ENCODE measurements at places on chromosomes 7 and 10.

- DNase-seq, result no peak
Observed at GRCh38 chr7:73304071-73304470, 4.6 kb downstream of the NSUN5 start.

GRCh38 chr10:102281102-102281487, 35.8 kb downstream of the GBF1 start:
- DNase-seq, result no peak

GRCh38 chr10:101217450-101218281, 11.6 kb downstream of the LBX1 start:
- DNase-seq, result no peak

DNA sequence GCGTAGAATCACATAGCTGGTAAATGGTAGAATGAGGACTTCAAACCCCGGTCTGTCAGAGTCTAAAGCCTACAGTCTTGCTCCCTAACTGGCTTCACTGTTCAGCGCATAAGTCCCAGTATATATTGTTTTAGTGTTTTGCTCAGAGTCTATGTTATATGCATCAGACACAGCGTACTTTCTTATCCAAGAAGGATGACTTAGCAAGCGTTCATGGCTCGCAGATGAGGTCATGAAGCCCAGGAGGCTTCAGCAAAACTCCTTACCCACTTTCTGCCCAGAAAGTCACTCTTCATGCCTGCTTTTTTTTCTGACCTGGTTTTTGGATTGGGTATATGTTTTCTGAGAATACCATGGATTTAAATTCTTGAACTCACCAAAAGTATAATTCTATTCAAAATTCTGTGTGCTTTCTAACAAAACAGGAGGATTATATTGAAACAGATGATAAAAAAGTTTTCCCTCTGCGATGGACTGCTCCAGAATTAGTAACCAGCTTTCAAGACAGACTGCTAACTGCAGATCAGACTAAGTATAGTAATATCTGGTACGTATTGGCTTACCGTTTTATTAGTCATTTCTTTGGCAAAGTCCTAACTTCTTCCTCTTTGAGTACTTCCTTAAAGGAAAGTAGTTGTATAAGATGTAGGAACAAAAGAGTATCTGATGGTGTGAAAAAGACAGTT, 24.6 kb upstream of the BHLHA15 start:
- DNase-seq, result no peak

- no peak for DNase-seq
Observed at GRCh38 chr7:16091701-16092310, 329.5 kb downstream of the CRPPA start.

- no peak for DNase-seq
Observed at GRCh38 chr7:29063236-29063635, 83.1 kb downstream of the CPVL start.

GRCh38 chr7:25669961-25670841, 441.9 kb upstream of the NPVF start:
- DNase-seq, result no peak

DNA sequence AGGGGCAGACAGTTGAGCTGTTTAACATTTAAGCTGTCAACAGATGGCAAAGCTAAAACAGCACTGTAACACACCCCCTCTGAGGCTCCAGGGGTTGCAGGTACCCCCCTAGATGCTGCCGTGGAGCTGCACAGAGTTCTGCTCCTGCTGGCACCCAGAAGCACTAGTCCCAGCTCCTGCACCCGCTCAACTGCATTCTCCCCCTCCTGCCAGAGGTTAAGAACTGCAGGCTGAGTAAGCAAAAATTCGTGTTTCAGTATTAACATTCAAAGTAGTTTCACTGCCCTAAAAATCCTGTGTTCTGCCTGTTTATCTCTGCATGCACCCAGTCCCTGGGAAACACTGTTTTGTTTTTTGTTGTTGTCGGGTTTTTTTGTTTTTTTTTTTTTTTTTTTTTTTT, 790.8 kb upstream of the KCND2 start:
- DNase-seq, result no peak

DNA sequence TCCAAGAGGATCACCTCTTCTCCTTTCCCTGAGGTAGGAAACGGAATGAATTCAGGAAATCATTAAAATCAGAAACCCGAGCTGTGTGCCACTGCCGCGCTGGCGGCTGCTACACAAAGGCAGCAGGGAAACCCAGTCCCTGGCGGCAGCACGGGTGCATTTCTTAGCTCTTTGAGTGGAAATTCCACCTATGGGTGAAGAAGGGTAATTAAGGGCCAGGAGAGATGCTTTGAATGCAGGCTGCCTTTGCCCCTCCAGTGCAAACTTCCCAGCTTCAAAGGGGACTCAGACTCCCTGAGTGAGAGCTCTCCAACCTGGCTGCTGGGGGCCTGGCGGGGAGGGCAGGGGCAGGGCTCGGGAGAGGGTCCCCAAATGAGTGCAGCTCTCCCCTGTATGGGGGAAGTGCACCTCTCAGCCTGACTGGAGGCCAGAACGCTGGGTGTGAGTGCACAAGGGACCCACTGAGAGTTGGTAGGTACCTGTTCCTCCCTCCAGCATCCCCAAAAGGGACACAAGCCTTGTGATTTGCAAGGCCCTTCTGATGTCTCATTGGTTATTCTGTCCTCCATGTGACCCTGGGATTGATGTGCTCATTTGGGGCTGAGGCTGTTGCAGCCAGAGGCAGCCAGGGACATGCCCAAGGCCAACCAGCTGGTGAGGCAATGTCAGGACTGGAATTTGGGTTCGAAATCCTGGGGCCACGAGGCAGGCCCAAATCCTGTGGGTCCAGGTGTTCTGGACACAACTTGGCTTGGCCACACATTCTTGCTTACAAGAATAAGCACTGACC, 16.3 kb upstream of the ZMIZ1 start:
- DNase-seq, result no peak

- no peak for DNase-seq
Observed at GRCh38 chr10:91891125-91892001, 17.9 kb downstream of the FGFBP3 start.

DNA sequence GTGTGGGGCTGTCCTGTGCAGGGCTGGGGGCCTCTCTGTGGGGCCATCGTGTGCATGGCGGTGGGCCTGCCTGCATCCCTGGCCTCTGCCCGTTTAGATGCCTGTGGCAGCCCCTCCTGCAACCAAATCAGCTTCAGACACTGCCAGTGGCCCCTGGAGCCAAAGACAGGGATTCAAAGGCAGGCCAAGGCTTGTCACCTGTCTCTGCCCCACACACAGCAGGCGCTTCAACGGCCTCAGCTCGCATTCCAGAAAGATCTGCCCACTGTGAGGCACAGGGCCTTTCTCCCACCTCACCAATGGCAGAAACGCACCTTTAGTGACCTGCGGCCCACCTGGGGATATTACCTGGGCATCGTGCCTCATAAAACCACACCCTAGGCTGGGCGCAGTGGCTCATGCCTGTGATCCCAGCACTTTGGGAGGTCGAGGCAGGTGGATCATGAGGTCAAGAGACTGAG, 46.0 kb downstream of the INSIG1 start:
- no peak for DNase-seq

DNA sequence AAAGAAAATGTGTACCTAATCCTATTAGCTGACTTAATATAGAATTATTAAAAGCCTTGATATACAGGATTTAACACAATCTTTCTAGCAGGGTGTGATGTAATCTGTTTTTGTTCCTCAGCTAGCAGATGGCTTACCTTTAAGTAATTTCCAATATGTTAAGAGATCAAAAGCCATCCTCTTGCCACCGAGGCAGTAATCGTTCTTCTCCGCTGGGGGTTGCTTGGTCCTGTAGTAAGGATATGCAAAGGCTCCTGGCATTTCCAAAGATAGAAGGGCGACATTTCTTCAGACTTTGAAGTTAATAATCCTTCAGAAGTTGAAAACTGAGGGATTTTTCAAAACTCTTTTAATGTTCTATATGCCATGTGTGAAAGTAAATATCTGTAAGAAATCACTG, 156.4 kb downstream of the FZD1 start:
- no peak for DNase-seq

- no peak for DNase-seq
Observed at GRCh38 chr10:118062798-118063238, 16.1 kb upstream of the RAB11FIP2 start.
